ENCODE measurements at places on chromosomes 12 and 14.
A peak's percentile ranks its signal among the peaks of the same experiment; 100 is the strongest.

- no peak for DNase-seq
Measured at GRCh38 chr14:103451401-103451800, 66.2 kb downstream of the MARK3 start.

GRCh38 chr12:79454338-79454843 is 236.4 kb downstream of the PAWR start:
- peak; percentile 36 for DNase-seq

GRCh38 chr12:119780786-119781434 is 96.2 kb downstream of the CIT start:
- peak; percentile 84 for DNase-seq

GRCh38 chr12:3973269-3973884 is 100.2 kb upstream of the PARP11 start:
- no peak for DNase-seq

DNA sequence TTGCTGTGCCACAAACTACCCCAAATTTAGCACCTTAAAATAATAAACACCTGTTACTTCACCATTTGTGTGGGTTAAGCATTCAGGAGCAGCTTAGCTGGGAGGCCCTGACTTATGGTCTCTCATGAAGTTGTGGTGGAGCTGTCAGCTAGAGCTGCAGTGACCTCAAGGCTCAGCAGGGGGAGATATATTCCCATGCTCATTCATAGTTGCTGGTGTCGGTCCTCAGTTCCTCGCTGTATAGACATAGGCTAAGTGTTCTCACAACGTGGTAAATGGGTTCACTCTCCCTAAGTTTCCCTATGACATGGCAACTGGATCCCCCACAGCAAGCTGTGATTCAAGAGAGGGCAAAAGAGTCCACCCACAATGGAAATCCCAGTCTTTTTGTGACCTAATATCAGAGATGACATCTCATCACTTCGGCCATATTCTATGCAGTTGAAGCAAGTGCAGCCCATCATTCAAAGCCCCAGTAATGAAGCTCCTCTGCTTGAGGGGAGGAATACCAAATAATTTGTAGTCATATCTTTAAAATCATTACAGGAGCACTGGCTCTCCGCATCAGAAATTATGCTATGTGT is 41.1 kb downstream of the PRB3 start:
- DNase-seq, result peak; percentile 89

All from DMS53 (cell line).